ENCODE measurements at places on chromosomes 16 and 17.

GRCh38 chr16:86129541-86129940, 230.6 kb downstream of the IRF8 start:
- DNase-seq, result no peak

- DNase-seq, result no peak
These were observed 89.3 kb upstream of the ZNF750 start for GRCh38 chr17:82929011-82929622.

- no peak for DNase-seq
These were observed 604 bp downstream of the HS3ST3B1 start for GRCh38 chr17:14301279-14302090.

DNA sequence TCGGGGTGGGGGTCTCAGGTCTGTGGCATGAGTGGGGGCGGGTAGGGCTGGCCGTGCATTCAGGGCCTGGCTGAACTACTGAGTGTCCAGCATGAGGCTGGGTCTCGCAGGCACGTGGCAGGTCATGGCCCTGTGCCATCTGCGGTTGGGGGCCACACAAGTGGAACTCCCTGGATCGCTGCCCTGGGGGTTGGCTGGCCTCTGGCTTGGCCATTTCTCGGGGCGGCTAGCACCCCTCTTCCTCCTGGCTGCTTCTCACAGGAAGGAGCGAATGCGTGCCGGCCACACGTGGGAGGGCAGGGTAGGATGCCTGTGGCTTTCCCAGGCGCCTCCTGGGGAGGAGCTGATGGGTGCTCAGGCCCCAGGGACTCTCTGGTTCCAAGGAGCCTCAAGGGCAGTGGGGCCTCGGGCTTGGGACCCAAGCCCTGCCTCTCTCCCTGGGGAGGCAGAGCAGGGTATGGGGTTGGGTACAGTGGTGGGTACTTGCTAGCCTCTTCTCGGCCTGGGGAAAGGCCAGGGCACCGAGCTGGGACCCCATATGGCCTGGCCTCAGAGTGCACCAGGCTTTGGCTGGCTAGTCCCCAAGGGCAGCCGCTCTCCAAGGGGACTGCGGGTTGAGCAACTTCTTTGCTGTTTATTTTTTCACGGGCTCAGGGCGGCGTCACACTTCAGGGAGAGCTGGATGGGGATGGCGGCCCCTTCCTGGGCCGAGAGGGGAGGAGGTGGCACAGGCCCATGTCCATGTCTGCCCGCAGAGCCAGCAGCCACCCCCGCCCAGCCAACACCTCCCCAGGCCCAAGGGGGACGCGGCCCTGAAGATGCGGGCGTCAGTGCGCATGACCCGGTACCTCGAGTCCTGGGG, 37.5 kb downstream of the ADCY7 start:
- DNase-seq, result no peak

DNA sequence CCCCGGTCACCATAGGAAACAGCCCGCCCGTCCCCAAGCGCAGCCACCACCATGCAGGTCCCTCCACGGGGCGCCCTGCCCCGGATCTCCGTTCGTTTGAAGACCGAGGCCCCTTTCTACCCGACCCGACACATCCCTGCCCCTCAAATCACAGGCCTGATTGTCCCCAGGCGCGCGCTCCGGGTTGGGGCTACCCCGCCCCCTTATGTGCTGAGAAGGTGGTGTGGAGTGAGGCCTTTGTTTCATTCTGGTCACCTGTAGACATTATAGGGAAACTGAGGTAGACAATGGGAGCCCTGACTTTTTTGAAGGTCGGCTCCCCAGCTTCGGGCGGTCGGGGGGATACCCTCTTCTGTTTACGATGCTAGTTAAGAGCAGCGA, 763 bp upstream of the ACTG1 start:
- no peak for DNase-seq

Data from forelimb muscle (tissue), 1 donor.